Activated CD4-positive, CD25-positive, alpha-beta regulatory T cell treated with anti-CD3 and anti-CD28 coated beads, Interleukin-2, amount 50 U/mL, for 72 hours (primary cell): ENCODE measurements at places on chromosomes 6 and 20.

- no peak for DNase-seq
Measured at GRCh38 chr6:159716247-159717096, 10.8 kb upstream of the WTAP start.

DNA sequence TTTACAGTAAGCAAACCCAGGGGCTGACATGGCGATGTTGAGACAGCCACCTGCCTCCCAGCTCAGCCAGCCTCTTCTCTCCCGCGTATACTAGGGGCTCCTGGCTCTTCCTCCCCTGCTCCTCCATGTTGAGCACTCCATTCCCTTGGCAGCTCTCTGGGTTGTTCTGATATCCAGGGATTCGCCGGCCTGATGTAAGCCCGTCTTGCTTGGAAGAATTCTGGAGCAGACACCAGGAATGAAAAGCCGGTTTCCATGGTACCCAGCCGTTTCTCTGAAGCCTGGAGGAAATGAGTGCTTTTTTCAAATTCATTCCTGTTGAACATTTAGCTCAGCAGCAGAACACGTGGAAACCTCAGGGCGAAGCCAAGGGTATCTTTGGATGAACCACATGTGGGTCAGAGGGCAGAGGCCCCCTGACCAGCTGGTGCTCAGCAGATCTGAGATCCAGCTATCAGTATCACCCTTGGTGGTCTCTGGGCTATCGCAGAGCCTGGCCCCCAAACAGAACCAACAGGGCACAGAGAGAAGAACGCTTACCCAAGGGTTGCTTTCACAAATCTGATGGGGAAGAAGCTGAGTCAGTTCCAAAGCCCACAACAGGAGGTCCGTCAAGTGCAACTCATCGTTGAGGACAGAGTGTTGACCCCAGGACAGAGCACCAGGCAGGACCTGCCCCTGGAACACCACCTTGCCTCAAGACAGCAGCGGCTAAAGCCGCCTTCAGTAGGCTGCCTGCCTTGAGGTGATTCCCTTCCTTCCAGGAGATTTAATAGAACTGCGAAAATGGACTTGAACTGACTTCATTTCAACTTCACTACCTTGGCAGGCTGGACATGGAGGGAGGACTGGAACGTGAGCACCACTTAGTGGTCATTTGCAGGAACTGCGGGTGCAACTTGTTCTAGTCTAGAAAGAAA is 96.1 kb upstream of the RIN2 start:
- DNase-seq = peak; percentile 40

DNA sequence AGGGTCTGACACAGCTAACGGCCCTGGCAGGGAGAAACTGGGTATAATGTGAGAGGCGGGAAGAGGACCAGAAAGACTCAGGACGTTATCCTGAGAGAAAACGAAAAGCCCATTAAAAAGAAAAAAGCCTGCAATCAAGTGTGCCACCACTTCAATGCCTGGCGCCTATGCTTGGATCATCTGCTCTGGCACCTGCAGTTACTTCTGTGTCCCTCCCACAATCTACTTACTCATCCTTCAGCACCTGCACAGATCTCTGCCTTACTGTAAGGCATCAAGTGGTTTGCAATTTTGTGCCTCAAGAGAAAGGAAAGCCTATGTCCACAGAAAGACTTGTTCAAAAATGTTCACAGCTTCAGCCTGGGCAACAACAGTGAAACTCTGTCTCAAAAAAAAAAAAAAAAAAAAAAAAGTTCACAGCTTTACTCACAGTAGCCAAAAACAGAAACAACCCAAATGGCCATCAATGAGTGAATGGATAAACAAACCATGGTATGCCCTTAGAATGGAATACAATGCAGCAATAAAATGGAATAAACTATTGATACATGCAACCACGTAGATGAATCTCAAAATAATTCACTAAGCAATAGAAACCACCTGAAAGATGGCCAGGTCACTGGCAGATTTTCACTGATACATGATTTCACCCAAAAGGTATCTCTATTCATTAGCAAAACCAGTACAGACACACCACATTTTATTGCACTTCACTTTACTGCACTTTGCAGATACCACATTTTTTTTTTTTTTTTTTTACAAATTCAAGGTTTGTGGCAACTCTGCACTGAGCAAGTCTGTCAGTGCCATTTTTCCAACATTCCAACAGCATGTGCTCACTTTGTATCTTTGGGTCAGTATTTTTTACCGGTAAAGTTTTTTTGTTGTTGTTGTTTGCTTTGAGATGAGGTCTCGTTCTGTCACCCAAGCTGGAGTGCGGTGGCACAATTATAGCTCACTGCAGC is 48.6 kb downstream of the ABHD12 start:
- no peak for DNase-seq

DNA sequence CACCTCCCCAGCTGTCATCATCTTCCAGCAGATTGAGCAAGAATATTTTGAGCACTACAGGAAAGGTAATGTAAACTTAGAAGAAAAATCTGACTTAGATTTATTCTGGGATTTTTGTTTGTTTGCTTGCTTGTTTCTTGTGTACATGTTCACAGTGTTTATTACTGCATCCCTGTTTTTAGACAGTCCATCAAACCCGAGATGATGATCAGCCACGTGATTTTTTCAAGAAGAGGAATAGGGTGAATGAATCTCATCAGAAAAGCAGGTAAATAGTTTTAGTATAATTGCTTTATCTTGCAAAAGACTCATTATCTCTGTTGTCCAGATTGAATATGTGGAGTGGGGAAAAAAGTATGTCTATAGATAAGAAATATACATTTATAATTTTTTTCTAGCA is 2.1 kb downstream of the FAM217B start:
- no peak for DNase-seq

DNA sequence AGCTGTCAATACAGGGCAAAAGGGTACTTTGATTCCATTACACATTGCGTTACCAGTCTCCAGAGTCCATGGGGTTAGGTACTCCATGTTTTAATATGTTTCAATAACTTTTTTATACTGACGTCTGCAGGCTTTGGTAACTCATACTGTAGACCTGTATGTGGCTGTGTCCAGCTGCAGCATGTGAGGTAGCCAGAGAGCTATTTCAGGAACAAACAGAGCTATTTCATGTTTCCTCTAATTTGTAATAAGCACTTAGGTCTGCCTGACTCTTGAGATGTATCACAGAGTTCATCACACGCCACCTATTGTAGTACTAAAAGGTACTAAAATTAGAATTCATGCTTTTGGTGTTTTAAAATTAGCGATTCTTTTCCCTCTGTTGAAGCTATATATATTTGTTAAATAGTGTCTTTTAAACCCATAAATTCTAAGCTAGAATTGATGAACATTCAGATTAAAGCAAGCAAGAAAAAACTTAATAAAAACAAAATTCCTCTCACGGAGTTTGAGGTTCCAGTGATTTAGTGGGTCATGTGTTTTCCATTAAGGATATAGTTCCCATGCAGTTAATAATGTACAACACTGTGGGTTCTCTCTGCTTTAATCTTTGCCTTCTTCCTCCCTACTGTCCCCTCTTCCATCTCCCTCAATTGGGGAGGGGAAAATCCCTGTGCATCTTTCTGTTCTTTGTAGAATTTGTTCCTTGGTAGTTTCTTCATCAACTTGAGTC is 37.0 kb downstream of the FOXO3 start:
- no peak for DNase-seq

GRCh38 chr6:152368751-152369624 is 268.2 kb downstream of the SYNE1 start:
- DNase-seq = no peak

GRCh38 chr6:46996860-46997641 is 45.1 kb downstream of the ADGRF1 start:
- no peak for DNase-seq
